Memory B cell (primary cell): ENCODE measurements at places on chromosomes 5 and 9.

- no peaks in the 10 kb centered on the region for H3K4me1 ChIP-seq
- H3K4me3 ChIP-seq, result no peak overlapping the region
- H3K27ac ChIP-seq, result no peak overlapping the region
- no peak for DNase-seq
- no peaks in the 10 kb centered on the region for H3K27me3 ChIP-seq
- no peaks in the 10 kb centered on the region for H3K36me3 ChIP-seq
These were observed 339.5 kb downstream of the CTNND2 start for GRCh38 chr5:11564706-11565105.

GRCh38 chr5:134141331-134142050 lies 27.0 kb downstream of the TCF7 start:
- peaks cover 10% of the 10 kb centered on the region for H3K36me3 ChIP-seq
- H3K27ac ChIP-seq, result peak overlapping the region; percentile 98
- DNase-seq, result peak; percentile 11
- no peak overlapping the region for H3K4me3 ChIP-seq

GRCh38 chr5:81908044-81908443 lies 63.8 kb upstream of the ATG10 start:
- H3K36me3 ChIP-seq, result no peaks in the 10 kb centered on the region
- no peak overlapping the region for H3K4me3 ChIP-seq
- no peak overlapping the region for H3K27ac ChIP-seq
- no peaks in the 10 kb centered on the region for H3K27me3 ChIP-seq
- DNase-seq, result no peak

- H3K27ac ChIP-seq, result no peak overlapping the region
- no peak for DNase-seq
- H3K4me3 ChIP-seq, result no peak overlapping the region
- peaks cover 8% of the 10 kb centered on the region for H3K27me3 ChIP-seq
These were observed 129.7 kb downstream of the ADAMTS2 start for GRCh38 chr5:179215576-179215975.

DNA sequence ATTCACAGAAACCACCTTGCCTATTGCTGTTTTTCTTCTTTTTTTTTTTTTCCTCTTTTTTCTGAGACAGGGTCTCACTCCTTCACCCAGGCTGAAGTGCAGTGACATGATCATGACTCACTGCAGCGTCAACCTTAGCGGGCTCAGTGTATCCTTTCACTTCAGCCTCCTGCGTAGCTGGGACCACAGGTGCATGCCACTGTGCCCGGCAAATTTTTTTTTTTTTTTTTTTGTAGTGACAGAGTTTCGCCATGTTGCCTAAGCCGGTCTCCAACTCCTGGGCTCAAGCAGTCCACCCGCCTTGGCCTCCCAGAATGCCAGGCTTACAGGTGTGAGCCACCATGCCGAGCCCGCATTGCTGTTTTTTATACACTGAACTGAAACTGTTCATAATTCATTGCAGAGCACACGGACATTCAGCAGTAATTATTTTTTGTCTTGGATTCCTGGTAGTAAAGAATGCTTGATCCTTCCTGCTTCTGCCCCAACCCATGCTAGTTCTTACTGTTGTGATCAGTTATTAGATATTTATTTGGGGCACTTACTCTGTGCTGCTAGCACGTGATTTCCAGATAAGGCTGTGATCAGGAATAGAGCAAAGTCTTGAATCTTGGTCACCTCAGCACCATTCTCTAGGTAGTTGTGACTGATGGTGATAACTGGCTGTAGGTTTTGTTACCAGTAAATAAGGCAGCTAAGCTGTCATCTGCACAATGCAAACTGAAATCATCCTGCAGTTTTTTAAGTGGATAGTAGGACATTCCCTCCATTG lies 14.0 kb downstream of the MAP3K1 start:
- H3K4me3 ChIP-seq, result peak overlapping the region; percentile 73
- DNase-seq, result no peak
- peaks cover 66% of the 10 kb centered on the region for H3K4me1 ChIP-seq
- H3K27me3 ChIP-seq, result no peaks in the 10 kb centered on the region
- peaks cover 9% of the 10 kb centered on the region for H3K36me3 ChIP-seq

- H3K27me3 ChIP-seq, result no peaks in the 10 kb centered on the region
- H3K4me3 ChIP-seq, result no peak overlapping the region
- no peak for DNase-seq
- H3K36me3 ChIP-seq, result peaks cover 26% of the 10 kb centered on the region
These were observed 25.5 kb upstream of the SLC6A3 start for GRCh38 chr5:1470762-1471211.

GRCh38 chr9:99296291-99296951 lies 74.3 kb downstream of the SEC61B start:
- DNase-seq, result peak; percentile 35
- H3K4me1 ChIP-seq, result peaks cover 3% of the 10 kb centered on the region
- peak overlapping the region; percentile 57 for H3K4me3 ChIP-seq
- no peaks in the 10 kb centered on the region for H3K36me3 ChIP-seq
- no peaks in the 10 kb centered on the region for H3K27me3 ChIP-seq

DNA sequence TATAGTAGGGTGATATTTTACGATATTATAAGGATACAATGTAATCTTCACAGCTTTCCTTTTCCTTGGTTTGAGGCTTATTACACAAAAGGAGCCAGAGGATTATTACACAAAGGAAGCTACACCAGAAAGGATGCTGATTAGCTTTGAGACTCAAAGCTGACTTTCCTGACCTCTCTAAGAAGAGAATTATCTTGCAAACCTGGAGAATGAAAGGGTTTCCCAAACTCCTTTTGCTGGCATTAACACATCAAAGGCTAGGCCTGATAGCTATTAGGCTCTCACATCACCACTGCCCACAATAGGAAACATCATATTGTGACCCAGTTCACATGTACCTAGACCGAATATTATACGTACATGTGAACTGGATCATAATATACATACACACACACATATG lies 34.2 kb upstream of the CHD1 start:
- DNase-seq, result no peak
- H3K36me3 ChIP-seq, result no peaks in the 10 kb centered on the region
- H3K4me1 ChIP-seq, result peaks cover 5% of the 10 kb centered on the region

GRCh38 chr9:133054966-133055365 lies 6.8 kb upstream of the CEL start:
- H3K27ac ChIP-seq, result no peak overlapping the region
- H3K4me3 ChIP-seq, result no peak overlapping the region
- peaks cover 33% of the 10 kb centered on the region for H3K36me3 ChIP-seq
- no peak for DNase-seq

DNA sequence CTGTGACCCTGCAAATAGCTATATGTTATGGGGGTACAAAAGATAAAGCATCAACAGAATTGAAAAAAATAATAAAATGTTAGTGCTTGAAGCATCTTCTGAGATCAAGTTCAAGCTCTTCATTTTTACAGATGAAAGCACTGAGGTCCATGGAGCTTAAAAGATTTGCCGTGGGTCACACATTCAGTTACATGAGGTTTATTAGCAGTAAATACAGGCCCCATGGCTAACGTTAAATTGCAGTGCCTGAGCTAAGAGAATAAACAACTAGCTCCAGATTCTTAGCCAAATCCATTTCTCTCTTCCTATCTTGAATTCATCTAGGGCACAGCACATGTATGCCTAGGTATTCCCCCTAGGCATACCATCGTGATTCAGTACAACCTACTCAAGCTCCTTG lies 2052.7 kb upstream of the C9orf72 start:
- H3K27ac ChIP-seq, result no peak overlapping the region
- H3K4me1 ChIP-seq, result no peaks in the 10 kb centered on the region
- H3K27me3 ChIP-seq, result no peaks in the 10 kb centered on the region
- no peak for DNase-seq
- H3K36me3 ChIP-seq, result no peaks in the 10 kb centered on the region

DNA sequence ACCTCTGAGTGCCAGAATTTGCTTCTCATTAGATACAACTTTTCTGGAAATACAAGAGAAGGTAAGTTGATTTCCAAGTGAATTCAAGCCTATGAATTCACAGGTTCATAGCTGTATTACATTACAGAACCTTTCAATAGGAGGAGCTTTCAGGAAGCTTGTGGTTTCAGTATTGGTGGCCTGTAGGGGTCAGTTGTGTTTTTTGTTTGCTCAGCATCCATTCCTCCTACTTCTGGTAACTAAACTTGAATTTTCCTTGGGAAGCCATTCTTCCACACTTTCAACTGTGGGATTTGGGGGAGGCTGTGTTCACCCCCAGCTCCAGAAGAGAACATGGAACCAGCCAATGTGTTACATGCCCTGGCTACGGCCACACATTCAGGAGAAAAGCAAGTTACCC lies 5.6 kb upstream of the CYSTM1 start:
- H3K27me3 ChIP-seq, result no peaks in the 10 kb centered on the region
- no peak for DNase-seq
- H3K36me3 ChIP-seq, result peaks cover 11% of the 10 kb centered on the region
- no peak overlapping the region for H3K4me3 ChIP-seq
- no peak overlapping the region for H3K27ac ChIP-seq
- H3K4me1 ChIP-seq, result peaks cover 3% of the 10 kb centered on the region

DNA sequence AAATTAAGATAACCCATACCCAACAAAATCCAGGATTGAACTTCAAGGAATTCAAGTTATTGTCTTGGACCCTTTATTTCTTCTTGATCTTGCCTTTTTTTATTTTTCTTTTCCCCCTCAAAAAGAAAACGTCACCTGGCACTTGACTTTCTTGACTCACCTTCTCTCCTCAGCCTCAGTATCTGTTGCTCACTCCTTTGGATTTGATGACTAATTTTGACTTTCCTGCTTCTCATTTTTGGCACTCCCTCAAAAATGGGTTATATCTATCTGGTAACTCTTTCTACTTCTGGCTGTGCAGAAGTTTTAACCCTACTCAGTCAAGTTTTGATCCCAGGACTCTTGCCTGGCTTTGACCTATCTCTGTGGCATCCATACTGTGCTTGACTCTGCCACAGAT lies 66.6 kb upstream of the SPATA31D4 start:
- DNase-seq, result no peak
- no peaks in the 10 kb centered on the region for H3K4me1 ChIP-seq
- no peak overlapping the region for H3K27ac ChIP-seq
- H3K36me3 ChIP-seq, result no peaks in the 10 kb centered on the region
- peaks cover 4% of the 10 kb centered on the region for H3K27me3 ChIP-seq

GRCh38 chr5:35436400-35437057 lies 181.1 kb upstream of the SPEF2 start:
- DNase-seq, result no peak
- no peak overlapping the region for H3K27ac ChIP-seq
- H3K27me3 ChIP-seq, result peaks cover 7% of the 10 kb centered on the region
- no peak overlapping the region for H3K4me3 ChIP-seq
- peaks cover 4% of the 10 kb centered on the region for H3K4me1 ChIP-seq

- DNase-seq, result no peak
- peaks cover 13% of the 10 kb centered on the region for H3K4me1 ChIP-seq
- no peak overlapping the region for H3K4me3 ChIP-seq
These were observed 389.6 kb downstream of the KDM4C start for GRCh38 chr9:7147121-7148090.

DNA sequence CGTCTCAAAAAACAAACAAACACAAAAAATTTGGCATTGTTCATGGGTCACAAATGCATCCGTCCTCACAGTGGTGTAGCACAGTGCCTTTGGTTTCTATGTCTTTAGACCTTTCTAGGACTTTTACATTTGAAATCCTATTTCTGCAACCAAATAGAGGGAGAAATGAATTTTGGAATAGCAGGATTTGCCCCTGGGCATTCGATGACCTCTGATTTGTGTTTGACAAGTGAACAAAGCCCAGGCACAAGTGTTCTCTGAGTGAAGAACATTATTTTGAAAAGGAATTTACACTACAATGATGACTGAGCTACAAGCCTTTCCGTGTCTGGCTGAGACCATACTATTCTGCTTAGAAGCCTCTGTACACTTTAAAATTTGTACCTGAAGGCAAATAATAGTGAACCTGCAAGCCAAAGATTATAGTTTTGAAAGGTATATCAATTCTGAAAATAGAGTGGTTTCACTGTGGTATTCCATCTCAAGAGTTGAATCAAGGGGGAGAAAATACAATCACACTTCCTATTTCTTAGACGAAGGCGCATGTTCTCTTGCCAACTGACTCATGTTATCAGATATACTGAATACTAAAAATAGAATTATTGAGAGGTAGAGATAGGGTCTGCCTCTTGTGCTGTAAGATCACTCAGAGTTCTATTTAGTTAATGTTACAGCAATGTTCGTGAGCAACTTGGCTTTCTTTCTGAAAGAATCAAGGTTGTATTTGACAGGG lies 297.6 kb downstream of the KDM4C start:
- H3K27me3 ChIP-seq, result no peaks in the 10 kb centered on the region
- no peak for DNase-seq
- peaks cover 23% of the 10 kb centered on the region for H3K36me3 ChIP-seq
- peak overlapping the region; percentile 5 for H3K27ac ChIP-seq
- no peak overlapping the region for H3K4me3 ChIP-seq

- peaks cover 2% of the 10 kb centered on the region for H3K4me1 ChIP-seq
- H3K27ac ChIP-seq, result no peak overlapping the region
- no peak overlapping the region for H3K4me3 ChIP-seq
- no peaks in the 10 kb centered on the region for H3K27me3 ChIP-seq
These were observed 450.7 kb downstream of the EFNA5 start for GRCh38 chr5:107219993-107220392.

GRCh38 chr5:18105449-18105848 lies 471.2 kb downstream of the TAF11L14 start:
- H3K27ac ChIP-seq, result no peak overlapping the region
- DNase-seq, result no peak
- H3K4me3 ChIP-seq, result no peak overlapping the region
- H3K27me3 ChIP-seq, result peaks cover 2% of the 10 kb centered on the region
- no peaks in the 10 kb centered on the region for H3K4me1 ChIP-seq

DNA sequence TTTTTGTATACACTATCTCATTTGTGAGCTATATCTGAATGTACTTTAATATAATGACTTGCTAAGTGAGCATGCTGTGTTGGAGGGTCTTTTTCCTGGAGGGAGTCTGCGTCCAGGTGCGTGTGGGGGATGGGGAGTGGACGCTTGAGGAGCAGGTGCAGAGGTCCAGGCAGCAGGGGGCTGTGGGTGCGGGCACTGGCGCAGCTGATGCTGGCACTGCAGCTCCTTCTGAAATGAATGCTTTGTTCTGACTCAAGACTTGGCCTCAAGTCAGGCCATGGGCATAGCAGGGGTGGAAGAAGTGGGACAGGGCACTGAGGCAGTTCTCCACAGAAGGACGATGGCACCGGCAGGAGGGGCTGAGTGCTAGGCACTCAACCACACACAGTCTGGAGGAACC lies 165.7 kb upstream of the IRX1 start:
- H3K4me3 ChIP-seq, result no peak overlapping the region
- no peaks in the 10 kb centered on the region for H3K4me1 ChIP-seq
- no peaks in the 10 kb centered on the region for H3K36me3 ChIP-seq
- no peak overlapping the region for H3K27ac ChIP-seq
- no peaks in the 10 kb centered on the region for H3K27me3 ChIP-seq

GRCh38 chr9:91935066-91935749 lies 14.8 kb downstream of the ROR2 start:
- no peak for DNase-seq
- H3K27ac ChIP-seq, result no peak overlapping the region
- no peaks in the 10 kb centered on the region for H3K4me1 ChIP-seq
- no peak overlapping the region for H3K4me3 ChIP-seq
- H3K36me3 ChIP-seq, result peaks cover 2% of the 10 kb centered on the region

GRCh38 chr9:121557581-121558447 lies 58.2 kb upstream of the GGTA1 start:
- H3K27me3 ChIP-seq, result peaks cover 1% of the 10 kb centered on the region
- H3K36me3 ChIP-seq, result no peaks in the 10 kb centered on the region
- no peak overlapping the region for H3K4me3 ChIP-seq
- H3K27ac ChIP-seq, result no peak overlapping the region
- peaks cover 7% of the 10 kb centered on the region for H3K4me1 ChIP-seq
- DNase-seq, result no peak
